Activated T-helper 1 cell treated with Interleukin-2 at 50 U/mL for 16 hours (primary cell): ENCODE measurements at places on chromosomes 2 and 18.

DNA sequence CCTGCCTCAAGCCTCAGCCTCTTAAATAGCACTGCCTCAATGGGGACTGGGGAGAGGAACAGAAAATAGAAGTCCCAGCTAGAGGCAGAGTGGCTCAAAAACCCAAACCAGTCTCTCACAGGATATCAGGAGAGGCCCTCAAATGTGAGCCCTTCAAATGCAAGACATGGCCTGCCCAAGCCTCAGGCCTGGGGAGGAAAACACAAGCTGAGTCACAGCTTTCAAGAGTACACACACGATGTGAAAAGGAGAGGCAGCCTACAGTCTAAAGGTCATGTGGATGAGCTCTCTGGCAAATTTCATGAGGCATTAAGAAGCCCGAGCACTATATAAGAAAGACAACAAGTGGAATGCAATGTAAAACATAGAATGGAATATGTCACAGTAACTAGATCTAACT is 316.6 kb upstream of the MEX3C start:
- no peak for DNase-seq

DNA sequence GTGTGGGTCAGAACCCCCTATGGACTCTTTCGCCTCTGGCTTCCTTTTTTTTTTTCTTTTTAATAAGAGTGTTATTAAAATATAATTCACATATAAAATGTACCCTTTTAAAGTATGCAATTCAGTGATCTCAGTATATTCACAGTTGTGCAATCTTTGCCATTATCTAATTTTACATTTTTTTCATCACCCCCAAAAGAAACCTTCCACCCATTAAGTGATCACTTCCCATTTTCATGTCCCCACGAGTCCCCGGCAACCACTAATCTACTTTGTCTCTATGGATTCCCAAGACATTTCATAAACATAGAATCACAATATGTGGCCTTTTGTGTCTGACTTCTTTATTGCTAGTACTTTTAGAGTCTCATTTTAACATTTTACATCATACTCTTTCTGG is 38.7 kb upstream of the ANXA4 start:
- DNase-seq, result no peak

DNA sequence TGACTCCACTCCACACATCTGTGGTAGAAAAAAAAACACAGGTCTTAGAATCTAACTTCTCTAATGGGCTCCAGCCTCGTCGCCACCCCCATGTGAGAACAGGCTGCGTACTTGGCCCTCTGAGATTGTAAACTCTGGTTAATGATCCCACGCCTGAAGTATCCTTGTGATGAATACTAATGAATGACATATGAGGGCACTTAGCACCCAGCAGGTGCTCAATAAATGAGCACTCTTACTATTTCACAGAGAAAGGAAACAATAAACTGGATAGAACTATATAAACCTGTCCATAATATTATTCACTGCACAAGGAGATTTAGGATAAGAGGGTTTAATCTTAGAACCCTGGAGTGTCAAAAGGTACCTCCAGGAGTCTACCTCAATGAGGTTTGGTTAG is 310.1 kb upstream of the HNRNPA3 start:
- DNase-seq, result no peak

- no peak for DNase-seq
These were observed 58.2 kb downstream of the PMAIP1 start for GRCh38 chr18:59957957-59958356.

DNA sequence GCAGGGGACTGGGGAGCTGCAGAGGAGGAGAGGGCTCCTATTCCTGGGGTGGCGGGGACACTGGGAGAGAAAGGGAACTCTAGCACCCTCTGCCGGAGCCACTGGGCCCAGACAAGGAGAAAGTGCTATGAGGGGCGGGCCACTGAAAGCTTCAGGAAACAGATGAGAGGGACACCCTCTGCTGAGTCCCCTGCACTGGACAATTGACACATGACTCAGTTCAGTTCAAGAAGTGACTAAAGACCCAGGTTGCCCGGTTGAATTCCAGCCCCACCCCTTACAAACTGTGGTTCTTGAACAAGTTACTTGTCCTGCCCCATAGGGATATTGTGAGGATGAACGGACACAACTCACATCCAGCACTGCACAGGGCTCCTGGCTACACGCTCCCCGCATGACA is 5.0 kb downstream of the RUFY4 start:
- DNase-seq, result no peak

DNA sequence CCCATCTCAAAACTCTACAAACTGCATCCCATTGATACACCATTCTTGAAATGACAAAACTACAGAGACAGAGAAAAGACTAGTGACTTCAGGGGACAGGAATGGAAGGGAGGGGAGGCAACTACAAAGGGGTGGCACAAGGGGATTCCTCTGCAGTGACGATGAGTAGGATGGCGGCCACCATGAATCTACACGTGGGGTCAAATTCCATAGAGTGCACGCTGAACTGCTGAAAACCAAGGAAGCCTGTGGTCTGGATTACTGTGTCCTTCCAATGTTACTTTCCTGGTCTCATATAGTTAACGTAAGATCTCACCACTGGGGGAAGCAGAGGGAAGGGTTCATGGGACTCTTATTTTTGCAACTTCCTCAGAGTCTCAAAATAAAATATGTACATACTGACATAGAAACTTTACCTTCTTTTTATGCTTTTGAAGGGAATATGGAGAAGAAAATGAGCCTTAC is 23.6 kb downstream of the COX7A2L start:
- DNase-seq, result no peak

- no peak for DNase-seq
These were observed 552.8 kb downstream of the BCL11A start for GRCh38 chr2:60000686-60001085.

DNA sequence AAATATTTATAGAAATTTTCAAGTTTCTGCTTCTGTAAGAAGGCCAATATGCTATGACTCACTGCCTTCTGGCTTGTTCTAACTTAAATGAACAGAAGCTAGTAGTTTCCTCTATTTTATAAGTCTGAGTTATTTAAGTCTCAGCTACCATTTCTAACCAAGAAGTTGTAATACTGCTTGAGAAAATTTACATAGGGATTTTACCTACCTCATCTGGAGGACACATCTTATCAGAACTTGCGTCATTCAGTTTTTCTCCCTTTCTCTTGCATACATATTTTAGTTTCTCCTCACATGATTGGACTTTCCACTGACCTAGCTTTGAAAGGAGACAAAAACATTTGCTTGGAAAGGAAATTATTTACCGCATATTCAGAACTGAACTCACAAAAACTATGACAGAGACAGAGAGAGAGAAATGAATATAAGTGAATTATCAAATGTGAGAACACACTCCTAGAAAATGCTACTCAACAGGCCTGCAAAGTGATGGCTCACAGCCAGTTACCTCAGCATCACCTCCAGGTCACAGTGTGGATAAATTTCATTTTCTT is 81.1 kb upstream of the CD302 start:
- DNase-seq, result no peak

GRCh38 chr2:159880729-159881128 is 82.7 kb upstream of the CD302 start:
- DNase-seq, result no peak

GRCh38 chr2:165448406-165448805 is 21.1 kb upstream of the CSRNP3 start:
- DNase-seq, result no peak

GRCh38 chr18:2958819-2959298 is 54.1 kb downstream of the LPIN2 start:
- DNase-seq, result no peak

DNA sequence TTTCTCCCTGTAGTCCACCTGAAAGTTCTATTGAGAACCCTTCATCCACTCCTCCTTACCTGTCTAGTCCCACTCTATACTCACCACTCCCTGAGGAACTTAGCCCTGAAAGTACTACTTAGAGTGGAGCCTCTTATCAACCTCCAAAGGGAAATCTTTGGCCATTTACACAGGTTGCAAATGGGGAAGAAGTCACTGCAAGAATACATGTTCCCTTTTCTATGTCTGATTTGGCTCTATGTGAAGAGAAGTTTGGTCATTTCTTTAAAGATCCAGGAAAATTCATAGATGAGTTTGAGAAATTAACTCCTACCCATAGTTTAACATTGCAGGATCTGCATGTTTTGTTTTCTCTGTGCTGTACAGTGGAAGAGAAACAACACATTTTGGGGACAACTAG is 22.9 kb upstream of the MGAT4A start:
- DNase-seq, result no peak

- DNase-seq, result no peak
These were observed 54.4 kb downstream of the PMAIP1 start for GRCh38 chr18:59954241-59954640.

- peak; percentile 5 for DNase-seq
These were observed 40.1 kb downstream of the RTN4 start for GRCh38 chr2:55010149-55010591.

DNA sequence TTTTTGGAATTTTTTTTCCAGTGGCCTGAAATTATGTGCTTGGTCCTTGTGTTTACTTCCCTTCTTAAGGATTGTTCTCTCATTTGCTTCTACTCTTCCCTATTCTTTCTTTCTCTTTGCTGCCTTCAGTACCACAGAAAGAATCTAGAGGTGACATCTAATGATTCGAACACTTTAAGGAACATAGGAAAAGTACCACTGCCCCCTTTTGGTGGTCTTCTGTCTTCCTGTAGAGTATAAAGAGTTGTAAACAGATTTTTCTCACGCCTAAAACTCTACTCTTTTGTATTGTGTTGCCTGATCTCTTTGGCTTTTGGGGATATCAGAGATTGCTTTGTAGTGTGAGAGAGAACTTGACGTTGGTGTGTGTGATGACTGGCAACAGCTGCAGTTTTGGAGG is 7.0 kb upstream of the SCTR start:
- no peak for DNase-seq

- DNase-seq, result no peak
These were observed 305.4 kb upstream of the HS6ST1 start for GRCh38 chr2:128623776-128624761.

DNA sequence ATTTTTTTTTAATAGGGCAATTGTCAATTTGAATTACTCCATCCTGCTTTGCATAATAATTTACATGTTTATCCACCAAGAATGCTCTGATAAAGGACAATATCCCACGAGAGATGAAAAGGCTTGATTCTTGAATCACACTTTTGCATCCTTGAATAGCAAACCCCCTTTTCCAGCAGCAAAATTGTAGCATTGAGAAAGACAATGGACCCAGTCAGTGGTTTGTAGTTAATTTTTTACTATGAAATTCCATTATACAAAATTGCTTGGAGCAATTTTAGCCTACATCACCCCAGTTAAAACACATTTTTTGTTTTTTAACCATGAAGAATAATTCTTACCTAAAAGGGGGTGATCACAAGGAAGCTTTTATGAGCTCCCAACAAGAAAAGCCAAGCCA is 255.1 kb downstream of the RND3 start:
- DNase-seq, result no peak

GRCh38 chr18:37570336-37570930 is 4.8 kb upstream of the CELF4 start:
- DNase-seq, result no peak

- DNase-seq, result no peak
These were observed 396.1 kb upstream of the RAB12 start for GRCh38 chr18:8212896-8213780.

DNA sequence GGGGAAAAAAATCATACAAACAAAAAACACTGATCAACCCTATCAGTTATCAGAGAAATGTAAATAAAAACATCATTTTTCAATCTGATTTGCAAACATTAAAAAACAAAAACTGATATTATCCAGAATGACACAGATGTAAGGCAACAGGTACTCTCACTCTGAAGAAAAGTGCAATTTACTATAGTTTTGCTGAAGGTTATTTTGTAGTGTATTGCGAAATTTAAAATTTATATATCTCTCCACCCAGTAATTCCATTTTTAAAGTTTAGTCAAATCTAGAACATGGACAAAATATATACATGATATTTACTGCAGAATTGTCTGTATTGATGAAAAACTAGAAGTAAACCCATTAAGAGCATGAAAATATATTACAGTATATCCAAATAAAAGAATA is 79.8 kb downstream of the TRAPPC8 start:
- DNase-seq, result no peak

DNA sequence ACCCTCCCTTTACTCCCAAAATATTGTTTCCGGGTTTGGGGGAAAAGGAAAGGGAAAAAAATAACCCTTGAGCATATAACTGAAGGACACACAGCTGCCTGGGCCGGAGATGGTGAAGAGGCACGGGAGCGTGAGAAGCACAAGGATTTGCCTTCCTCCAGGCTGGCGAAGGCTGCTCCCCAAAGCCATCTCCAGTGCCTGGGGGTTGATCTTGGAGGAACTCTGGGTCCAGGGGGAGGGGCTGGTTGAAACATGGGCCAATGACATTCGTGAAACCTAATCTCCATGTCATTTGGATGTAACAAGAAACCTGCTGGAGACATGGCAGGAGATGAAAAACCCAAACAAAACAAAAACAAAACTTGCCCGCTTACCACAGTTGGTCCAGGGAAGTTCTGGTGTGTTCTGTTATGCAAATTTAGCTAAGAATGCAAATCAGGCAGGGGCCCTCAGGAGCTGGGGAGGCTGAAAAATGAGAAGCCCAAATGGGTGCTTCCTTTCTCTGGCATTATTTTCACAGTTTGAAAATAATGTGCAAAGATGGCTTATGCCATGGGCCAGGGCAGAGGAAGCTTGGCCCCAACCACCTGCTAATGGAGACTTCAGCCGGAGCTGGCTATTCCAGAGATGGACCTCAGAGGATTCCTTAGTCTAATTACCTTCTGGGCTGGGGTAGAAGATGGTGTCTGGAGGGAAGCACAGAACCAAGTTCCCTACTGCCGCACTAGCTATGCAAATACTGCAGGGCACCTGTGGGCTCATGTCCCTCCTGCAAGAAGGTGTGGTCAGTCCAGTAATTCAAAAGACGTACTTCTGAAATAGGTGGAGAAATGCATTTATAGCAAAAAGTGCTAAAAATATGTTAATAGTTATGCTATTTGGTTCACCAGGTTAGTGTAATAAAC is 180.9 kb downstream of the BCL2 start:
- DNase-seq, result no peak

DNA sequence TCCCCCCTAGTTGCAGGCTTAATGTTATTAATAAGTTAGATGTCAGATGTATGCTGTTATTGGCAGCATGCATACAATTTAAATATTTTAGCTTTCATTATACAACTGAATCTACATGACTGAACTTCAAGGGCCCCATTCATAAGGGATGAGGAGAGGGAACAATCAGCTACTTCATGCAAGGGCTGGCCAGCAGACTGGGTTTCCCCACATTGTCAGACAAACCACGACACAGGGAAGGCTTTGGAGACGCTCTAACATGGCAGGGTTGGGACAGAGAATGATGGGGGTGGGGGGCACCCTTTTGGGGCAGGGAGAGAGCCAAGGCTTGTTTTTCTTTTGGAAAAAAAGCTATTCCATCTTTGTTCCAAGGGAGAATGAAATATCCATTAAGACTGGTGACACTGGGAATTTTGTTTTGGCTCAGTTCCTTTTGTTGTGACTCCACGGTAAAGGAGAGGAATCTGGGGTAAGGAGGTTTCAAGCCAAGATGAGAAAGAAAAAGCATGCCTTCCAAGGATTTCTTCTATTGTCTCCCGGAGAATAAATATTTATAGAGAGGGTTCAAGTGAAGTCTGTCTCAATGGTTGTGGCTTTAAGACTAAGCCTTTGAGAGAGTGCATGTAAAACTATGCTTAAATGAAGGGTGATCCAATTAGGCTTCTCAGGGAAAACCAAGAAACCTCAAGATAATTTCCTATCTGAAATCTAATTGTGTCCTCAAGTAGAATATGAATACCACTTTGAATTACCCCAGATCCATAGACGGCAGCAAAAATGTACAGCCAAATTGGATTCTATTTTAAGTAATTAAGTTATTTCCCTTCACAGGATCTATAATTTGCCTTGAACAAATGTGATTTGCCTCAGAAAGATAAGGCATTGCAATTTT is 5.4 kb downstream of the CXCR4 start:
- no peak for DNase-seq
